Pancreas (tissue), 10 donors: ENCODE measurements at places on chromosomes 4 and X. TPM values are rescaled to one million over a fixed set of nuclear protein-coding genes. Genes with fewer than 3 reads are reported as not detected.

- no peak overlapping the region for H3K4me3 ChIP-seq
- H3K27me3 ChIP-seq: no peaks in the 10 kb centered on the region
- no peak for DNase-seq
- H3K4me1 ChIP-seq: no peaks in the 10 kb centered on the region
- H3K27ac ChIP-seq: no peak overlapping the region
Observed at GRCh38 chrX:4655743-4656142, 942.3 kb upstream of the PRKX start.

DNA sequence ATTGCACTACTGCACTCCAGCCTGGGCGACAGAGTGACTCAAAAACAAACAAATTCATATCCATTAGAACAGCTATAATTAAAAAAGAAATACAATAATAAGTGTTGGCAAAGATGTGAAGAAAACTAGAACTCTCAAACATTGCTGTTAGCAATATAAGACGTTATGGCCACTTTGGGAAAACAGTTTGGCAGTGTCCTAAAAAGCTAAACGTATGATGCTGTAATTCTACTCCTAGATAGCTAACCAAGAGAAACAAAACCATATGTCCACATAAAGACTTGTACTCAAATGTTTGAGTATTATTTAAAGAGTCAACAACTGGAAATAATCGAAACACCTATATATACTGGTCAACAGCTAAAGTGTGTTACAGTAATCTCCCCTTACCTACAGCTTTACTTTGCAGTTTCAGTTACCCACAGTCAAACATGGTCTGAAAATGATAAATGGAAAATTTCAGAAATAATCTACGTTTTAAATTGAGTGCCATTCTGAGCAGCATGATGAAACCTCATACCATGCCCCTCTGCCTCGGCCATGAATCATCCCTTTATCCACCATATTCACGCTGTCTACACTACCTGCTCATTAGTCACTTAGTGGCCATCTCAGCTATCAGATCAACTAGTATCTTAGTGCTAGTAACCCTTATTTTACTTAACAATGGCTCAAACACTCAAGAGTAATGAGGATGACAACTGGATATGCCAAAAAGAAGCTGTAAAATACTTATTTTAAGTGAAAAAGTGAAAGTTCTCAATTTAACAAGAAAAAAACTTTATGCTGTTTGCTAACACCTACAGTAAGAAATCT, 4.9 kb downstream of the ELF2 start:
- no peak for DNase-seq
- H3K27me3 ChIP-seq: no peaks in the 10 kb centered on the region
- no peaks in the 10 kb centered on the region for H3K36me3 ChIP-seq
- no peak overlapping the region for H3K4me3 ChIP-seq
- no peaks in the 10 kb centered on the region for H3K4me1 ChIP-seq

GRCh38 chr4:105122350-105122749, 24.3 kb upstream of the TET2 start:
- no peak for DNase-seq
- H3K27me3 ChIP-seq: no peaks in the 10 kb centered on the region
- no peaks in the 10 kb centered on the region for H3K4me1 ChIP-seq
- H3K4me3 ChIP-seq: no peak overlapping the region
- no peaks in the 10 kb centered on the region for H3K36me3 ChIP-seq

- no peak for DNase-seq
- no peak overlapping the region for H3K4me3 ChIP-seq
- no peaks in the 10 kb centered on the region for H3K4me1 ChIP-seq
- no peaks in the 10 kb centered on the region for H3K36me3 ChIP-seq
- H3K27me3 ChIP-seq: no peaks in the 10 kb centered on the region
- no peak overlapping the region for H3K27ac ChIP-seq
Observed at GRCh38 chr4:113008716-113009115, 40.7 kb upstream of the ANK2 start.

DGKK gene
- not detected for total RNA-seq

DNA sequence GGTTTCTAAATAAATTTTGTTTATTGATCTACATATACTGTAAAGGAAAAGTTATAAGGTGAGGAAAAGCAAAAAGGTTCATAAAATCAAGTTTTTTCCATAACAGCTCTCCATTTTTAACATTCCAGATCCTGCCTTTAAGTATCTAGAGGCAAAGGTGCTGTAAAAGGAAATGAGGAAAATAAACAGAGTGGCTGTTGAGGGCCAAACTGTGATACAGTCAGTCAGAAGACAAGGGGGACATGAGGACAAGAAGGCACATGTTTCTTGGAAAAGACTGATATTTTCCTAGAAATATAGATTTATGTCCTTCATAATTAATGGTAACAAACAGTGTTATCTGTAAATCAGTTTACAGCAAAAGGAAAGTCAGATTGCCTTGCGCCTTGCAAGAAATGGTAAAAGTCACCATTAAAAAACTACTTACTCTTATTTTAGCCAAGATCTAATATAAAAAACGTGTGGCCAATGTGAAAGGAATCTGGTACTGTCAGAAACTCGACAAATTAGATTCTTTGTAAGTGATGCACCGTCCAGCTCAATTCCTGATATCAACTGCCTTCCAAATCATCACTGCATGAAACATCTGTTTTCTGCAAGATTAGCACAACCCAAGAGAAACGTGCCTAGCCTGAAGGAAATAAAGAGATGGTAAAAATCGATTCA, 34.0 kb upstream of the VEGFD start:
- no peak for DNase-seq
- H3K36me3 ChIP-seq: no peaks in the 10 kb centered on the region
- H3K4me3 ChIP-seq: no peak overlapping the region
- no peak overlapping the region for H3K27ac ChIP-seq
- H3K4me1 ChIP-seq: no peaks in the 10 kb centered on the region

GRCh38 chr4:108919226-108919893, 156.5 kb upstream of the ETNPPL start:
- no peak for DNase-seq
- H3K27me3 ChIP-seq: no peaks in the 10 kb centered on the region
- no peak overlapping the region for H3K27ac ChIP-seq
- H3K36me3 ChIP-seq: no peaks in the 10 kb centered on the region
- H3K4me1 ChIP-seq: no peaks in the 10 kb centered on the region

- H3K4me1 ChIP-seq: no peaks in the 10 kb centered on the region
- no peaks in the 10 kb centered on the region for H3K36me3 ChIP-seq
- H3K27ac ChIP-seq: no peak overlapping the region
- no peak overlapping the region for H3K4me3 ChIP-seq
Observed at GRCh38 chrX:133297284-133297683, 79.1 kb upstream of the TFDP3 start.

- DNase-seq: peak; percentile 19
- H3K4me1 ChIP-seq: no peaks in the 10 kb centered on the region
- H3K36me3 ChIP-seq: no peaks in the 10 kb centered on the region
- H3K4me3 ChIP-seq: no peak overlapping the region
Observed at GRCh38 chrX:65196758-65197360, 220.6 kb upstream of the ZC4H2 start.

- no peaks in the 10 kb centered on the region for H3K36me3 ChIP-seq
- no peak for DNase-seq
- H3K4me3 ChIP-seq: peak overlapping the region; percentile 35
Observed at GRCh38 chrX:120604361-120604782, 471 bp downstream of the MCTS1 start.

- H3K27me3 ChIP-seq: no peaks in the 10 kb centered on the region
- no peak overlapping the region for H3K4me3 ChIP-seq
- H3K36me3 ChIP-seq: no peaks in the 10 kb centered on the region
- DNase-seq: no peak
- H3K4me1 ChIP-seq: no peaks in the 10 kb centered on the region
Observed at GRCh38 chr4:141724646-141725045, 88.3 kb downstream of the IL15 start.

RTL3 gene
- not detected for total RNA-seq
